ENCODE measurements at places on chromosomes 4 and X. TPM values are rescaled to one million over a fixed set of nuclear protein-coding genes. Genes with fewer than 3 reads are reported as not detected.

- H3K27ac ChIP-seq, result no peak overlapping the region
- no peak for DNase-seq
- H3K36me3 ChIP-seq, result no peaks in the 10 kb centered on the region
Measured at GRCh38 chrX:42602566-42602965, 175.4 kb downstream of the PPP1R2C start.

- no peak overlapping the region for H3K27ac ChIP-seq
- no peaks in the 10 kb centered on the region for H3K36me3 ChIP-seq
- H3K4me3 ChIP-seq, result no peak overlapping the region
- DNase-seq, result no peak
- peaks cover 26% of the 10 kb centered on the region for H3K4me1 ChIP-seq
- no peaks in the 10 kb centered on the region for H3K27me3 ChIP-seq
Measured at GRCh38 chr4:52943677-52944076, 81.6 kb downstream of the RASL11B start.

SPANXN4 gene
- total RNA-seq, result not detected

DNA sequence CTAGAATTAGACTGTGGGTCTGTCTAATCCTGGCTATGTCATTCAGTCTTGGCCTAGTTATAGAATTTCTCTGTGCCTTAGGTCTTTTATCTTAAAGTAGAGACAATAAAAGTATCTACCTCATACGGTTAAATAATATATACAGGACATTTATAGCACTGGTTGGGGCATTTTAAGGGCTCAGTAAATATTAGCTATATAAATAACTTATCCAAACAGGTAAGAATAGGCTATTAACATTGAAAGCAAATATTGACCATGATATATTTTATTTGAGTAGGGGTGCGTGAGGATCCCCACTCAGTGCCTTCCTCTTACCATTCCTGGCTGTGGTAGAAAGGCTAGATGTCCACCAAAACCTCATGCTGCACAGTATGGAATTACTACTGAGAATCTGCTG, 47.4 kb downstream of the HSD17B13 start:
- H3K27me3 ChIP-seq, result peaks cover 12% of the 10 kb centered on the region
- no peaks in the 10 kb centered on the region for H3K4me1 ChIP-seq
- DNase-seq, result no peak
- no peak overlapping the region for H3K4me3 ChIP-seq
- no peaks in the 10 kb centered on the region for H3K36me3 ChIP-seq
- H3K27ac ChIP-seq, result no peak overlapping the region

IL15 gene
- 0.82 TPM for total RNA-seq

GRCh38 chrX:149205081-149205480, 300.0 kb downstream of the IDS start:
- no peak overlapping the region for H3K27ac ChIP-seq
- no peak for DNase-seq

DNA sequence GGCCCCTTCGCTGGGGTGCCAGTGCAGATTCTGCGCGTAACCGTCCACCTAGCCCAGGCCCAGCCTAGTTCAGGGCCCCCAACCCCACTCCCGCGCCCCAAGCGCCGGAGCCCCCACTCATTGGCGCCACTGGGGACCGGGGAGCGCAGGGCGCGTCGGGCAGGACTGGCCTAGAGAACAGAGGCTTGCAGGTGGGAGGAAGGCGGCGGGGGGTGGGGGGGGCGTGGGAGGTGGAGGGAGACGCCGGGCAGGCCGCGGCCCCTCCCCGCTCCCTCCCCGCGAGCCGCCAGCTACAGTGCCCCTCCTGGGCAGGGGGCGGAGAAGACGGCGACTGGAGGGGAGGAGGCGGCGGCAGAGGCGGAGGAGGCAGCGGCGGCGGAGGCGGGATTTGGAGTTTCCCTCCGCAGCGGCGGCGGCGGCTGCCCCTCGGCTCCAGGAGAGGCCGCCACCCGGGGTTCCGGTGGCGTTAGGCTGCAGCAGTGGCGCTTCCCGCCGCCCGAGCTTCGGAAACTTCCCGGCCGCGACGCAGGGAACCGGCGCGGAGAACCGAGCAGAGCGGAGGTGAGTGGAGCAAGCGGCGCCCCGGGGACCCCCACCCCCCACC, 4.8 kb upstream of the DUSP9 start:
- no peak for DNase-seq
- no peak overlapping the region for H3K4me3 ChIP-seq
- no peaks in the 10 kb centered on the region for H3K36me3 ChIP-seq
- peaks cover 15% of the 10 kb centered on the region for H3K4me1 ChIP-seq
- H3K27ac ChIP-seq, result no peak overlapping the region
- peaks cover 56% of the 10 kb centered on the region for H3K27me3 ChIP-seq

DNA sequence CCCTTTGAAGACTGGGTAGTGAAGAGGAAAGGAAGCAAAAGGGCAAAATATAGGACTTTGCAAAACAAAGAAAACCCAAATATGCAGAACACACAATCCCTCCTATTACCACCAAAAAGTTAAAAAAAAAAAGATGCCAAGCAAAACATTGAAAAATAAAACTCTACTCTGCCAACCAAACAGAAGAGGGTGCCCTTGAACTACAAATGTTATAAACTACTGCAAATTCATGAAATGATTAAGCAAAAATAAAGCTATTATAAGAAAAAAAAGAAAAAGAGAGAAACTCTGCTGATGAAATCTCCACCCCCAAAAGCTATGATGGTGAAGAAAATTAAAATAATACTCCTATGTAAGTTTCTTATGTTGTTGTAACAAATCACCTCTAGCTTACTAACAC, 168.5 kb upstream of the STK26 start:
- no peaks in the 10 kb centered on the region for H3K4me1 ChIP-seq
- no peaks in the 10 kb centered on the region for H3K36me3 ChIP-seq
- H3K4me3 ChIP-seq, result no peak overlapping the region
- no peak overlapping the region for H3K27ac ChIP-seq
- no peaks in the 10 kb centered on the region for H3K27me3 ChIP-seq

SSX4 gene
- total RNA-seq, result not detected

- no peak overlapping the region for H3K27ac ChIP-seq
- H3K4me1 ChIP-seq, result peaks cover 38% of the 10 kb centered on the region
- no peaks in the 10 kb centered on the region for H3K27me3 ChIP-seq
- no peak overlapping the region for H3K4me3 ChIP-seq
- H3K36me3 ChIP-seq, result peaks cover 5% of the 10 kb centered on the region
Measured at GRCh38 chr4:168584321-168584771, 87.5 kb downstream of the PALLD start.
